Activated CD4-positive, CD25-positive, alpha-beta regulatory T cell (primary cell): ENCODE measurements at places on chromosomes 5 and 9.

- DNase-seq = no peak
Measured at GRCh38 chr5:119332978-119333401, 22.8 kb upstream of the TNFAIP8 start.

DNA sequence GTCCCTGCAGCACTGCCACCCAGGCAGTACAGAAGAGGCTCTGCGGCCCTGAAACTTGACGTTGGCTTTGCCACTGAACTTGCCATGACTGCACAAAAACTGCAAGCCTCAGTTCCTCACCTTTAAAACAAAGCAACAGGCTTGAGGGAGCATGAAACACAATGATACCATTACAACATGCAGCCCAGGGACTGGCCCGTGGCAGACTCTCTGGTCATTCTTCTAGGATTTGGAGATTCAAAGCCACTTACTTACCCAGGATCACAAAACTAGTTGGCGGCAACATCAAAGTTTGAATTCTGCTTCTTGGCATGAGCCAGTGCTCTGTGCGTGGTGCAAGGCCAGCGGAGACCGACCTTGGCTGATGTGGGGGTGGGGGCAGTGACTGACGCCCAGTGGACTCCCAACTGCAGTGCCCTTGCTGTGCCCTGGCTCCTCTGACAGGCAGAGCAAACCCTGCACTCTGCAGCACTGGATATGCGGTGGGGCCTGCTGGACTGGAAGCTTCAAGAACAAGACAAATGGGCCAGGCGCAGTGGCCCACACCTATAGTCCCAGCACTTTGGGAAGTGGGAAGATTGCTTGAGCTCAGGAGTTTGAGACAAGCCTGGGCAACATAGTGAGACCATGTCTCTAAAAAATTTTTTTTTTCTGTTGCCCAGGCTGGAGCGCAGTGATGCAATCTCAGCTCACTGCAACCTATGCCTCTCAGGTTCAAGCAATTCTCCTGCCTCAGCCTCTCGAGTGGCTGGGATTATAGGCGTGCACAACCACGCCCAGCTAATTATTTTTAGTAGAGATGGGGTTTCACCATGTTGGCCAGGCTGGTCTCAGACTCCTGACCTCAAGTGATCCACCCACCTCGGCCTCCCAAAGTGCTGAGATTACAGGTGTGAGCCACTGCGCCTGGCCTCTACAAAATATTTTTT lies 18.9 kb downstream of the SQSTM1 start:
- no peak for DNase-seq

- no peak for DNase-seq
Measured at GRCh38 chr5:120882038-120882775, 418.1 kb downstream of the PRR16 start.

GRCh38 chr5:90861843-90862586 lies 303.4 kb downstream of the ADGRV1 start:
- DNase-seq = no peak

- DNase-seq = no peak
Measured at GRCh38 chr5:149414405-149415065, 35.4 kb upstream of the IL17B start.

GRCh38 chr5:9156282-9156681 lies 389.6 kb downstream of the SEMA5A start:
- no peak for DNase-seq

DNA sequence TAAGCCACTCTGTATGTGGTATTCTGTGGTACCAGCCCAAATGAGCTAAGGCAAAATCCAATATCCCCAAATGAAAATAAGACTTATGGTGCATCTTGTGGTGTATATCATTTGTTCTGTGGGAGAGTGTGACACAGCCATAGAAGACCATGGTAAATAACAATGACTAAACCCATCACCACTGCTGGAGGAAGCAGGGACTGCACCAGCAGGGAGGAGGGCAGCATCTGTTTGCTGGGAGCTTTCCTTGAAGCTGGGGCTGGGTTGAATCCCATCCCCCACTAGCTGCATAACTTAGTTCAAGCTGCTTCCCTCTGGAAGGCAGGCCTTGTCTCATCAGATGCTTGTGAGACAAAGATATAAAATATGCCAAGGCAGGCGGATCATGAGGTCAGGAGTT lies 14.2 kb downstream of the GADD45G start:
- no peak for DNase-seq

GRCh38 chr9:19387317-19387716 lies 7.3 kb upstream of the RPS6 start:
- no peak for DNase-seq

GRCh38 chr5:61679562-61679961 lies 347.5 kb downstream of the ZSWIM6 start:
- DNase-seq = no peak

DNA sequence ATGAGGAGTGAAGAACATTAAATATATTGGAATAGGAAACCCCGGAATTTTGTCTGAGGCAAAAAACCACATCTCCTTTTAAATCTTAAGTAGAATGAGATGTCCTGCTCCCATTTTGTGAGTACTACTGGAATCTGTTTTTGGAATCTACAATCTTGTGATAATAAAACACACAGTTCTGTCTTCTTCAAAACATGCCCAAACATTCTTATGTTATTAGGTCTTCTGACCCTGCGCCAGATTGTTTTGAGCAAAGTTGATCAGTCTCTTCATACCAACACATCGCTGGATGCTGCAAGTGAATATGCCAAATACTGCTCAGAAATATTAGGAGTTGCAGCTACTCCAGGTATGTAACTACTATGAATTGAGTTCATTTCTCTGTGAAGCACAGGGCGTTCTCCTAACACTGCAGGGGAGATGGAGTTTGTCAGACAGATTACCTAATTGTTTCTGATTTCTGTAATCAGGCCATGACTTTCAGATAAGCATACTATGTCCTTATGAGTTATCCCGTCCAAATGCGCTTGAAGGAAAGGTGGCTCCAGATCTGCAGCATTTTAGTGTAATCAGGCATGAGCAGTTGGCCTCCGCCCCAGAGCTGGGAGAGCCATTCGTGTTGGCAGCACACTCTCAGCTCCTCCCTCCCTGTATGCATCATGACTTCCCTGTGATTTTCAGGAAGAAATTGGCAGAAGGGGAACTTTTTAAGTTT lies 88.0 kb downstream of the NLN start:
- no peak for DNase-seq

DNA sequence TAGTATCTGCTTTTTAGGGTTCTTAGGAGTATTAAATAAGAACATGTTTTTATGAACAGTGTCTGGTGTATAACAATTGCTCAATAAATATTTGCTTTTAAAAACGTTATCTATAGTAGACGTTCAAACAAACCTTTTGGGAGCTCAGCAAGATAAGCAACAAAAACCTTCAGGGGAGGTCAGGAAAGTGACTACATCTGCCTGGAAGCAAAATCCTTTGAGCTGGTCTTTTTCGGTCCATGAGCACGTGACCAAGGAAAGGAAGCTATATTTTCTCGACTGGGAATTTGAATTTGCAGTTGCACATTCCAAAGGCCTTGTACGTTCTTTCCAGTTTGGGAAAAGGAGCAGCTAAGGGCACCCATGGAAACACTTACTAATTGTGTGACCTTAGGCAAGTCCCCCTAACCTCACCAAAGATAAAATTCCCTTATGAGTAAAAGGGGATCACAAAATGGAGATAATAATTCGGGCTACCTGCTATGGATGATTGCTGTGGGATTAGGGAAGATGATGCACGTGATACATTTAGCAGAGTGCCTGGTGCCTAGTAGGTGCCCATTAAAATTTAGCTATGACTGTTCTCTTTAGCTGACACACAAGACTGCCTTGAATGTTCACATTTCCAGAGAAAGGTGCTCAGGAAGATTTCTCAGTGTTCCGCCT lies 45.4 kb downstream of the PTTG1 start:
- DNase-seq = no peak

- no peak for DNase-seq
Measured at GRCh38 chr9:18379073-18379811, 94.7 kb upstream of the ADAMTSL1 start.

GRCh38 chr9:127096208-127096607 lies 26.2 kb downstream of the ANGPTL2 start:
- DNase-seq = no peak

DNA sequence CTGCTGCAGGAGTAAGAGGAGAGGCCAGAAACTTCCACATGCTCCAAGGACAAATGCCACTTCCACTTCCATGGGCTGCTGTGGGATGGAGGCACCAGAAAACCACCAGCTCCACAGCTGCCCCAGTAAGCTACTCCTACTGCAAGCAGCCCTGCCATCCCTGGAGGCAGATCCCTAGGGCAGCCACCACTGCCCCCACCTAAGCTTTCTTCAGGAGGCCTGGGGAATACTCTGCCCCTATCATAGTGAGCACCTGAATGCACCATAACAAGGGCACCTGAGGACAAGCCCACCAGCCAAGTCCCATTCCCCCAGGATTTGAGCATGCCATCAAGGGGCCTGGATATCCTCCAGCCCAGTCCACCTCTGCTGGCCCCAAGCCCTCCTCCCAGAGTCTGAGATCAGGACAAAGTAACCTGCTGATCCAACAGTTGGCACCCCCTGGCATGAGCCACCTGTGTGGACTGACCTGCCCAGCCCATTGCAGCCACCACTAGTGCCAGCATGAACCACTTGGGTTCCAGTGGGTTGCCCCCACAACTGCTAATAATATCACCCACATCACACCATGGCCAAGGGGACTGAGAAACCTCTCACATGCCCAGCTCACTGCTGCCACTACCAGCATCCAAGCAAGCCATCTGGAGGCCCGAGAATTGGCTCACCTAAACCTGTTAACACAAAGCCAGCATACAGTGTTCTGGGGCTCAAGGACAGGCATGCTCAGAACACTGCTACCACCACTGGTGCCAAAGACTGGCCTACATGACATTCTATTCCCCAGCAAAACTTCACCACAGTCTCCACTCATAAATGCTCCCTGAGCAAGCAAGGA lies 480.1 kb downstream of the CDH12 start:
- no peak for DNase-seq

DNA sequence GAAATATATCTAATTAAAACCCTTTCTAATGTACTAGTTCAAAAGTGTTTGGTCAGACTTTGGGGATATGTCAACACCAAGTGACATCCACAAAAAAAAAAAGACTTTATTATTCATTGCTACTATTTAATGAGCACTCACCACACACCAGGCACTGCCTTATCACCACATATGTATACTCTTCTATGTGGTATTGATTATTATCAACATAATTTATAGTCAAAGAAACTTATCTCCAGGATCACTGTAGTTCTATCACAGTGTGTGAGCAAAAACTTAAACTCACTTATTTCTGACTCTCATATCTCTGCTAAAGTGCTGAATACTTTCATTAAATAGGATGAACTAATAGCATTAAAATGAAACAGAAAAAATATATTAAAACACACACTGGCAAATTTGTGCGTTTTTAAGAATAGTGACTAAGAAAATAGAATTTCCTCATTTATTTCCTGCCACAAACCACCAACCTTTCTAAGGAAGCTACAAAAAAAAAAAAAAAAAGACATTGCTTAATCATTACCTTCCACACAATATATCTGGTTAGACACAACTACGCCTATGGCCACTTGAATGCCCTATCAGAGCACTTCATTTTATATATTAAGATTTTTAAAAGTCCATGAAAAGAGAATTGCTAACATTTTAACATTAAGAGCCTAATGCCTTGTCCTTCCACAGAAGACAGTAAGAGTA lies 12.8 kb downstream of the SLCO4C1 start:
- DNase-seq = no peak

DNA sequence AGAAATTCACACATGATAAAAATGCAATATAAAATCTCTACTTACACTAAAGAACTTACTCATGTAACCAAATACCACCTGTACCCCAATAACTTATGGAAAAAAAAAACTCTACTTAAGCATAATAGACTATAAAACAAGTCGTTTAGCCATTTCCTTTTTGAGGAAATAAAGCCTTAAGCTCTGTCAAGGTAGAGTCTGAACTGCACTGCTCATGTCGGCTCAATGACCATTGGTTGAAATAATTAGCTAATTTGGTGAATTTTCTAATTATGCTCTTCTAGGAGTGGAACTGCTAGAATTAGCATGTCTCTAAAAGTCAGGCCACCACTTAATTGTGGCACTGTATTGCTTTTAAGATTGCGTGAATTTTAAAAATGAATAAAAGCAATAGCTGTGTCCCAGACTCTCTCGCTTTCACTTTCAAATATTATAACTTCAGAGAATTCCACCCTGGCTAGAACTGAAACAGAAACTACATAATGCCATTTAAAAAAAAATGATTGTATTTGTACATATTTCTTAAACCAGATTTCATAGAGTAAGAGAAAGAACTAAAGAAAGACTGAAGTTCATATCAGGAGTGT lies 113.0 kb upstream of the PCA3 start:
- DNase-seq = no peak

DNA sequence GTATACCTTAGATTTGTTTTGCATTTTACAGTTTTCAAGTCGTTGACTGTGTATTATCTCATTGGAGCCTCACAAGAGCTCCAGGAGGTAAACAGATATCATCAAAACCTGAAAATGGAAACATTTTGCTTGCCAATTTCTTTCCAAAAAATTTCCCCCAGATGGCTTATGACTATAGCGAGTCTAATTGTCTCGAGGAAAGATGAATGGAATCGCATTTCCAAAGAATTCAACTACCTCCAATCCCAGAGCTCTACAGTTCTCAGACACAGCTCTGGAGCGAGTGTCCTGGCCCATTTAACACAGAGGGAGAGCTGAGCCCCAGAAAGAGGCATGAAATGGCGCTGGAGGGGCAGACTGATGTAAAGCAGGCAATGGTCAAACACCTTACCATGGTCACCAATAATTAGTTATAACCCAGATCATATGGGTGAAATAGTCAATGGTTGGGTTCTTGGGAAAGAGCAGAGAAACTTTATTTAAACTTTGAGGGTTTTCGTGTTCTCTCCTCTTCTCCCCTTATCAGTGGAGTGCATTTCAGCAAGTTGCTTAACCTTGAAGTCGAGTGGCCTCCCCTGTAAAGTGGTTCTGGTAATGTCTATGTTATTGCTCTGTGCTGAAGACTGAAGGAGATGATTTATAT lies 168.2 kb downstream of the ZDHHC21 start:
- DNase-seq = no peak

DNA sequence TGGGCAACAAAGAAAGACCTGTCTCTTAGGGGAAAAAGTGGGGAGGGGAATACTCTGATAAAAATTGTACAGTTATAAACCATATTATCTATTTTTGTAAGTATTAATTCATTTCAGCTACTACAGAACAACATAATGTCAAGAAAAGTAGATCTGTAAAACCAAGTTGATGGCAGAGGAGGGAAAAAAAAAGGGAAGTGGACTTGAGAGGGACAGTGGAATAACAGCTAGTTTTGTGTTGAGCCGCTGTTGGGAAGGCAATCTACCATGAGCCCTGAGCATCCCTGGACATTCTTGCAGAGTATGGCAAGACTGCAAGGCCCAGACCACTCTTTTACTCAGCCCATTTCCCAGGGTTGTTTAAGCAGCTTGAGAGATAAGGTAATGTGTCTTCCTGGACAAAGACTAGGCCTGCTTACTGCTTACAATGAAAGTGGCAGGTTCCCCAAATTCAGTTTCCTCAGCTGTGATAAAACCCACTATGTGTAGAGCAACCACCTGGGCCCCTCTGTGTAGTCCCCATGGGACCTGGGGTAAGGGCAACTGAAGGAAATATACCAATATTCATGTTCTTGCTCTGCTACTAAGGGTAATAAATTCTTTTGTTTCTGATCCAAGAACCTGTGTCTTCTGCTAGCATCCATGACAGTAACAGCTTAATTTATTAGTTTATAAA lies 25.0 kb downstream of the CEP120 start:
- DNase-seq = no peak

- DNase-seq = no peak
Measured at GRCh38 chr5:129905473-129906176, 1.4 kb downstream of the CHSY3 start.

- no peak for DNase-seq
Measured at GRCh38 chr9:69768101-69768500, 8.3 kb upstream of the PTAR1 start.
